ENCODE measurements at places on chromosomes 7 and 10.

DNA sequence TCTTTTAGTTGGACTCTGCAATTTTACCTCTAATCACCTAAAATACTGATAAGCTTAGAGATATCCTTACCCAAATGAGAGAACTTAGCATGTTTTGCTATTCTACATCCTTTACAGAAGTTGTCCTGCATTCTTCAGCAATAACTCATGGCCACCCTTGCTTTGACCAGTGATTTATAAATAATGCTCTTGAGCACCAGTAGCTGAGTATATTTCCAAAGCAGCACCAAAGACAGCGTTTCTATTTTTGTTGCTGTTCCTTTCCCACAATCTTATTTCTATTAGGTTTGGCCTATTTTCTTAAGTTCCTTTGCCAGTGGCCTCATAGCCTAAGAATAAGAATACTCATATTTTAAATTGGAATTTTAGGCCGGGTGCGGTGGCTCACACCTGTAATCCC lies 15.0 kb downstream of the ARPC1A start:
- no peak for DNase-seq

DNA sequence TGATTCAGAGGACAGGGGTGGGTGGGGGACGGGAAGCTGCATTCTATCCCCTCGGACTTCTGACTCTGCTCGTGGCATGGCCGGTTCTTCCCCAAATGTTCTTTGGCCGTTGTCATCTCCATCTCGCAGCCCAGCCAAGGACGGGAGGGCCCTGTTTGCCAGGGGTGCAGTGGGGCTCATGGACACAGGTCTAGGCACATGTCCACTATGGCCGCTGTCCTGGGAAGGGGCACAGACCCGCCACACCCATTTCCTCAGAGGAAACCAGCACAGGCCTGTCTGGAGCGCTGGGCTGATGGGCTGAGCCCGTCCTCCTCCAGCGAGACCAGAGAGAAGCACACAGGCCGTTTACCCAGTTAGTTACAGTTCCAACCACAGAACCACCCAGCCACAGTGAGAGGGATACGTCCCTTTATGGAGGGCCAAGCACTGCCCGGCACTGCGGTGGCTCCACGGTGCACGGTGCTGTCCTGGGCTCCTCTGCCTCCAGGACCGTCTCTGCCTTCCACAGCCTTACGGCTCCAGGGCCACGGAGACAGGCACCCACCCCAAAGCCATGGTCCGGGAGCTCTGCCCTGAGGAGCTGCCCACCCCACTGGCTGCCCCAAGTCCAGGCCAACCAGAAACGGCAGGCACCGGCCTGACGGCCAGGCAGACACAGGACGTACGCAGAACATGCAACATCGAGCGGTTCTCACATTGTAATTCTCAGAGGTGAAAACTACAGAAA lies 20.2 kb downstream of the DPYSL4 start:
- DNase-seq: no peak

DNA sequence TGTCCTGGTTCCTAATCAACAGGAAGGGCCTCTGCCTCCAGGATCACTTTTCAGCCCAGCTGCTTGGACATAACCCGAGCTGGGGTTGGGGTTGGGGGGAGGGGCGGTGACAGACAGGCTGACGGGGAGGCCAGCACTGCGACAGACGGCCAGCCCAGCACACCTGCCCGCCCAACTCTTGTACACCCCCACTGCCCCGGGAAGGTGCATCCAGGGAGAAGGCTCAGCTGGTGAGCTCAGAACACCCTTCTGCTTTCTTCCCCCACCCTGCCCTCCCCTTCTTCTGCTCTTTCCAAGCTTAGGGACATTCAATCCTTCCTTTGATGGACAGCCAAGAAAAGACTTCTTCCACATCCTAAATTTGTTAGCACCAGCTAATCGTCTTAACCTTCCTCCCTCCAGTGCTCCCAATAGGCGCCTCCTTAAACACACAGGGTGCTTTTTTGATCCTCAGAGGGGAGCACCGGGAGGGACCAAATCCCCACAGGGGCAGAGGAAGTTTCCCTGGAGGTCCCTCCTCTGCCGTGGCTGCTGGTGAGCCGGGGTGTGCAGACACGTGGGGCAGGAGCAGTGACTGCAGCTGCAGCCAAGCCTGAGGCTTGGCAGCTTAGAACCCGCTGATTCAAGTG lies 44.7 kb downstream of the COL13A1 start:
- DNase-seq: no peak

- no peak for DNase-seq
Measured at GRCh38 chr7:75599244-75599781, 107.2 kb downstream of the SPDYE5 start.

GRCh38 chr10:77401683-77402082 lies 235.9 kb downstream of the KCNMA1 start:
- no peak for DNase-seq

- no peak for DNase-seq
Measured at GRCh38 chr7:91892099-91892705, 11.7 kb upstream of the MTERF1 start.

DNA sequence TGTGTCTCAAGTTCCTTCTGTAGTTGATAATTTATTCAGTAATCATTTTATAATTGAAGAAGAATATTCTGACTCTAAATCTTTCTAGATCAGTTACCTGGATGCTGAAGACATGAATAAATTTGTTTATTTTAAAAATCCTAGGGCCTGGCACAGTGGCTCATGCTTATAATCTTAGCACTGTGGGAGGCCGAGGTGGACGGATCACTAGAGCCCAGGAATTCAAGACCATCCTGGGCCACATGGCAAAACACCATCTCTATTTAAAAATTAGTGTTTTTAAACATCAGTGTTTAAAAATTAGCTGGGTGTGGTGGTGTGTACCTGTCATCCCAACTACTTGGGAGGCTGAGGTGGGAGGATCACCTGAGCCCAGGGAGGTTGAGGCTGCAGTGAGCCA lies 9.3 kb downstream of the POR start:
- DNase-seq: no peak

DNA sequence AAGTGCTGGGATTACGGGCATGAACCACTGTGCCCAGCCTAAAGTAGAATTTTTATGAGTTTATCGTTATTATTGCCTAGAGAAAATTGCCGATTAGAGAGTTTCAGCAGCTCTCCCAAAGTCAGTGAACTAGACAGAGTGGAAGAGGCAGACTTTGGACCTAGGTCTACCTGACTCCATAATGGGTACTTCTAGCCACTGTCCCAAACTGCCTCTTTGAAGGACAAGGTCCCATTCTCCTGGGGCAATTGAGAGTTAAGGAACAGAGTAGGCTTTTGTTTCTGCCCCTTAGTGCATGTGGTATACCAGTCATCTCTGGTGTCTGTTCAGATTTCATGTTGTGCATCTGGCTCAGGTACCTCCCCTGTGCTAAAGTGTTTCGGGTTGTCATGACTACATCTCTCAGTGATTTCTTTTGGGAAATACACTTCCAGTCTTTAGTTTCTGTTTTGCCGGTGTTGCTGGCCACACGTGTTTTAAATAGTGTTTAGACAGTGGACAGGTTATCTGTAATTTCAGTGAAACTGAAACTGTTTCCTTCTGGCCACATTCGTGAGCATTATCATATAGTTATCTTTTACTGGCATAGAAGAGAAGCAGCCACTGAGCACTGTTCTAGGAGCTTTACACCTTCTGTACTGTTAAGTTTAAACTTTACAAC lies 4.7 kb downstream of the TMEM236 start:
- DNase-seq: no peak

- no peak for DNase-seq
Measured at GRCh38 chr7:152865011-152865410, 105.5 kb downstream of the ACTR3B start.

DNA sequence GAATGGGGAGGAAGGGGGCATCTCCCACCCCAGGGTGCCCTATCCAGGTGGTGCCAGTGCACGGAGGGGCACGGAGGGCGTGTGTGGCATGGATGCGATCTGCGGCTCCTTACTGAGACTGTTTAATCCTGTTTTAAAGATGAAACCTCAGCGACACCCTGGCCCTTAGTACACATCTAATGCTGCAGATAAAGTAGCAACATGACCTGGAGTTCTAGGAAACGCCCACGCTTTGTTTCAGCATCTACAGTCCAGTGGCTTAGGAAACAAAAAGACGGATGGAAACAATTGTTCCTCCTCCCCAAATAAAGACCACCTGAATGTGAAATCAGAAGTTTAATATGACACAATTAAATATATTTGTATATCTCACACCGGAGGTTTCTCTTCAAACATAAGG lies 201.9 kb downstream of the DNAJB6 start:
- DNase-seq: no peak

GRCh38 chr7:84688671-84689070 lies 494.1 kb upstream of the SEMA3A start:
- DNase-seq: no peak

DNA sequence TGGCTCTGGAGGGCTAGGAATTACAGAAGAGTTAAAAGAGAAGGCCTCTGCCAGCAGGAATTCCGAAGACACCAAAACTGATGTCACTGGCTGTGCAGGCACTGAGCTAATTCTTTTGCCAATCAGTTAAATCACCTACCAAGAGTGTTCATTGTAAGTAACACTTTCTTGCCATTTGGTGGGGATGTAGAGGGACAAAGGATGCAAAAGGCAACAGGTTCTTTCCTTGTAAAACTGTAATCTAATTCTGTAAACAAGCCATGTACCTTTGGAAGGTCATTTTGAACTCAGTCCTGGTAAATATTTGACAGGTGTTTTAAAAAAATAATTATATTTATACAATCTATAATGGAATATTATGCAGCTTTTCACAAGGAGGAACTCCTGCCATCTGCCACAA lies 438.4 kb downstream of the AUTS2 start:
- DNase-seq: no peak

DNA sequence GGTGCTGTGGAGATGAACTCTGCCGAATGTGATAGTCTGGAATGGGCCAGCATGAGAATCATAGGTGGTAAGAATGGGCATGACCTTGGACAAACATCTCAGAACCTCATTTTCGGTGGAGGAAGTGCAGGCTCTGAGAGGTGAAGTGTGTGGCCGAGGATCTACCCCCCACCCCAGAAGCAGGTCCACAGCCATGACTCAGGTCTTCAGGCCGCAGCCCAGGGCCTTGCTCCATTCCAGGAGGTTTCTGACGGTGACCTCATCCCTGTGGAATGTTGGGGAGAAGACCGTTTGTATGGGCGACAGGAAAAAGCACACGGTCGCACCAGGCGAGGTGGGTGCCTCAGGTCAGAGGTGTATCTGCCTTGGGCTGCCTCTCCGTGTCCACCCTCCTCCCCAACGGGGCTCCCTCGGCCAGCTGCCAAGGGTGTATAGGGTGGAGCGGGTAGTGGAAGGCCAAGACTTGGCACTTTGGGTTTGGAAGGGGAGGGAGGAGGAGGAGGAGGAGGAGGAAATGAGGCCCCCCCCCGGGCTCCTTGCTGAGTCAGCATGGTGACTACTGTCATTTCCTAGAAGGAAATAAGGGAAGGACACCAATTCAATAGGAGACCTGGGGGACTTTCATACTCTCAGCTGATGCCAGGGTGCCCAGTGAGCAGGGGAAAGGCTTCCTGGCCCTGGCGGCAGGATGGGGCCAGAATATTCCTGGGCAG lies 168.0 kb upstream of the RHEB start:
- DNase-seq: no peak

DNA sequence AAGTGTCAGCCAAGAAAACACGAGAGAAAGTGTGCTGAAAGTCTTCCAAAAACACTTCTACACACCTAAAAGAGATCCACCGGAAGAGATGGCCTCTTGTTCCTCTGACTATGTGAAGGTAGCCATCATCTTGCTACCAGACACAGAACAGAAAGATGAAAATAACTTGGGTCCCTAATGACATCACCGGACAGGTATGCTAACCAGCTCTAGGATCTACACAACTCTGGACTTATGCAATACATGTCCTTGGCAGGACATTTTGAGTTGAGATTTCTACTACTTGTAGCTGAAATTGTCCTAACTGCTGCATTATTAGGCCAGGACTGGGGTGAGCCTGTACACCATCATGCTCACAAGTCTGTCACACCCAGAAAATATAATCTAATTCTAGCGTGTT lies 358.7 kb downstream of the ELMO1 start:
- DNase-seq: no peak

DNA sequence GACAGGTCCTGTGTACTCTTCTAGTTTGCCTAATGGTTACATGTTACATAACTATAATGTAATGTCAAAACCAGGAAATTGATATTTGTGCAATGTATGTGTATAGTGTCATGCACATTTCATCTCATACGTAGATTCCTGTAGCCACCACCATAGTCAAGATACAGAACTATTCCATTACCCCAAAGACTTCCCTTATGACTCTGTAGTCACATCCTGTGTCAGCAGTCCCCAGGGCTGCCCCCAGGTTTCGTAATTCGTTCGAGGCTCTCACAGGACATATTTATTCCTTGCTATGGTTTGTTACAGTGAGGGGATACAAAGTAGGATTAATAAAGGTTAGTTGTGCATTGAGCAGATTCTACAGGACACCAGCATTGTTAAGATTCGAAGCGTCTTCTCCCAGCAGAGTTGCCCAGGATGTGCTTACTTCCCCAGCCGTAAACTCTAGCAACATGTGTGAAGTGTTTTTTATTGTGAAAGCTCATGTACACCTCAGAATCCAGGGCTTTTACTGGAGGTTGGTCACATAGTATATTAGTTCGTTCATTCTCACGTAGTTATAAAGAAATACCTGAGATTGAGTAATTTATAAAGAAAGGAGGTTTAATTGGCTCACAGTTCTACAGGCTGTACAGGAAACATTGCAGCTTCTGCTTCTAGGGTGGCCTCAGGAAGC lies 18.6 kb downstream of the RABGEF1 start:
- DNase-seq: no peak

DNA sequence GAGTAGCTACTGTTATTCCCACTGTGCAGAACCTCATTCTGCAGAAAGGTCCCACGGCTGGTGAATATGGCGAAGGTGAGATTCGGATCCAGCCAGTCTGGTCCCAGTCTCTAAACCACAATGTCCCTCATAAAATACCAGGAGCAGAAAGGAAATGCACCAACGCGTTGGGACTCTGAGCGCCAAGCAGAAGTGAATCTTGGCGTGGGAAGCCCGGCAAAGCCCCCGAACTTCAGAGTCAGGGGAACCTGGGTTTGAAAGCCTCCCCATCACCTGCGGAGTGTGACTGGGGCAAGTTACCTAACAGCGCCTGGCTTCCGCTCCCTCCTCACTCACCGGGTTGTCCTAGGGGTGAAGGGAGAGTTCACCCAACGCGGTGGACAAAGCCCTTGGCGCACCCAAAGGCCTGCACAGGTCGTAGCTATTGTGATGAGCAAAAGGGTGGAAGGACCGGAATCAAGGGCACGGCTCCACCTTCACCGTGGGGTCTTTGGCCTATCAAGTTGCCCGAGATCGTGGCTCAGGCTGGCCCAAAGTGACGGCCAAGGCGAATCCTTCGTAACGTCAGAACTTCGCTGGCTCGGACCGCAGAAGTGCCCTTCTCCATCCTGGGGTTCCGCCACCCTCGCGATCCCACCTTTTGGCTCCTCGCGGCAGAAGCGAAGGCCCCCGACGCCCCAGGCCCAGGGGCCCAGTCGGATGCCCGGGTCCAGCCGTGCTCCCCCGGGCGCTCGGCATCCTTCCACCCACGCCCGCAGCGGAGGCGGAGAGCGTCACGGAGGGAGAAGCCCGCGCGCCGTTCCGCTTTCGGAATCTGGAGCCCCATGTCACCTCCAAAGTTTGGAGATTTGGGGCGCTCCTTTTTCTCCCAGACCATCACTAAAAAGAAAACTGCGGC lies 811 bp downstream of the RGS10 start:
- DNase-seq: peak; percentile 35

GRCh38 chr7:28290496-28290895 lies 109.9 kb upstream of the JAZF1 start:
- no peak for DNase-seq

All from central memory CD4-positive, alpha-beta T cell (primary cell).